ENCODE measurements at places on chromosomes 4 and X. TPM values are rescaled to one million over a fixed set of nuclear protein-coding genes. Genes with fewer than 3 reads are reported as not detected.

Gene TECRL
- not detected for polyA plus RNA-seq

- DNase-seq = no peak
Measured at GRCh38 chr4:60366661-60367060, 833.5 kb upstream of the ADGRL3 start.

Gene ERCC6L
- 4.9 TPM for polyA plus RNA-seq

DNA sequence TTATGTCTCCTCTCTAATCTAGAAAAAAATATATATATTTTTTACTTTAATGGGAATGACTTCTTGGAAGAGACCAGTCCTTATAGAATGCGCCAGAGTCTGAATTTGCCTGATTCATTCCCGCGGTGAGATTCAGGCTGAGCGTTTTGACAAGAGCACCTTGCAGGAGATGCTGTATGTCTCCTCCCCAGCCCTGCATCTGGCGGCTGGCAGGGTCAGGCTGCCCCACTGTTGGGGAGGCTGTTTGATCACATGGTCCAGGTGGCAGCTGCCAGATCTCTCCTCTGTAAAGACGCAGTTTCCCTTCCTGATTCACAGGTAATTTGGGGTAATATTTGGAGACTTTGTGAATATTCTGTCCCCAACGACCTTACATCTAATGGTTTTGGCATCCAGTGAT lies 9.7 kb downstream of the PDZD4 start:
- DNase-seq = no peak

DNA sequence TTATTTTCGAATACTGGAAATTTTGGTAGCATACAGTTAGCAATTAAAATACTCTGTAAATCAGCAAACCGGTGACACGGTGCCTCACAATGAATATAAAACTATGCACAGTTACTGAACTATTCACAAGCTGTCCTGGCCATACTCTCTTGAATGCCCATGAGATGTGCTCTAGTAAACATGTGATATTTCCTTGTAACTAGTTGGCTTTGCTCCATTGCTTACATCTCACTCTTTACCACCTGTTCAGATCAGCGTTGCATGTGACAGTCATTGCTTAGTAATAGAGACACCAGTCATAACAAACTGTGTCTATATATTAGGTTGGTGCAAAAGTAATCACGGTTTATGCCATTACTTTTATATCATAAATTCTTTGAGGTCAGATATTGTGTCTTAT lies 897.9 kb upstream of the FTHL17 start:
- DNase-seq = peak; percentile 16

GRCh38 chrX:14528629-14529289 lies 577 bp upstream of the GLRA2 start:
- peak; percentile 41 for DNase-seq

GRCh38 chrX:65910899-65911298 lies 129.0 kb downstream of the VSIG4 start:
- no peak for DNase-seq

Gene SASH3
- polyA plus RNA-seq = 1.5 TPM

DNA sequence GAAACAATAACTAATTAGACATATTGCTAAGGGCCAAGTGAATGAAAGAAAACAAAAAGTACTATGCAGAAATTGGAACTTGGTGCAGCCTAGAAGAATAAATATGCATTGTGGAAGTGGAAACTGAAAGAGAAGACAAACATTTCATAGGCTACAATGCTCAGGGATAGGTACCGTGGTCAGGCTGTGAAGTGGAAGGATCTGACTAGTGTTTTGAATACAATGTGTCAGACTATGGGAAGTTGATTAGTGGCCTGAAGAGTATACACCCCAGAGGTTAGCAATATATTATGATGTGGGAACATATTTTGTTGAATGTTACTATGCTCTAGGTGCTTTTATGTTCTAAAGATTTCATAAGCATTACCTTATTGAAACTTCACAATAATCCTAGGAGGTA lies 36.8 kb downstream of the GPRIN3 start:
- no peak for DNase-seq

- DNase-seq = no peak
Measured at GRCh38 chrX:41548411-41548810, 101.3 kb downstream of the NYX start.

DNA sequence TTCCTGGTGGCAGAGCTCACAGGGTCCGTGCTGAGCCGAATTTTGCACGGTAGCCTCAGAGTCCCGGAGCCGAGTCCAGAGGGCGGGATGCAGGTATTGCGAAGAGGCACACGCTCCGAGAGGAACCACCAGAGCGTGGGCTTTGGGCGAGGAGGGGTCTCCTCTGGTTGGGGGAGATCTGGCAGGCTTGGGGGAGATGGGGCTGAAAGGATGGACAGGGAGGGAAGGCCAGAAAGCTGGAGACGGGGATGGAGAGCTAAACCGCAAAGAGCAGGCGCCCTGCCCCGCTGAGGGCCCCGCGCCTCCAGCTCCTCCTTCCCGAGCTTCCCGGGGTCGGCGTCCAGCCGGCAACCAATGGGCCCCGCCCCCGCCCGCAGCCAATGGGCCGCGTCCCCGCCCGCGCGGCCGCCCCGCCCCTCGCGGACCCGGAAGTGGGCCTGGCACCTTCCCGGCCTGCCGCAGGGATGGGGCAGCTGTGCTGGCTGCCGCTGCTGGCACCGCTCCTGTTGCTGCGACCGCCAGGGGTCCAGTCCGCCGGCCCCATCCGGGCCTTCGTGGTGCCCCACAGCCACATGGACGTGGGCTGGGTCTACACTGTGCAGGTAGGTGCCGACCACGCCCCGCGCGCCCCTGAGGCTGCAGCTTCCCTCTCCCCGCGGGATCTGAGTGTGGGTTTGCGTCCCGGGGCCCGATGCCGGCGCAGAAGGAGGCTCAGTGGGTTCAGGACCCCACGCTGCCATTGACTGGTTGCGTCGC lies at the start of gene MAN2B2:
Gene MAN2B2 (plus strand): TSS at position 443 of the 756 bp plus-strand sequence. CDS start 22 bp downstream, at position 465.
- peak; percentile 78 for DNase-seq

GRCh38 chr4:74072739-74073138 lies 26.3 kb downstream of the CXCL2 start:
- DNase-seq = no peak

GRCh38 chrX:18354369-18355223 lies at the start of gene SCML2:
SCML2 (minus strand) TSS chrX:18354688; CDS start chrX:18334071, 20,617 bp downstream.
- DNase-seq = peak; percentile 21

- DNase-seq = no peak
Measured at GRCh38 chr4:78660559-78660958, 109.0 kb downstream of the ANXA3 start.

DNA sequence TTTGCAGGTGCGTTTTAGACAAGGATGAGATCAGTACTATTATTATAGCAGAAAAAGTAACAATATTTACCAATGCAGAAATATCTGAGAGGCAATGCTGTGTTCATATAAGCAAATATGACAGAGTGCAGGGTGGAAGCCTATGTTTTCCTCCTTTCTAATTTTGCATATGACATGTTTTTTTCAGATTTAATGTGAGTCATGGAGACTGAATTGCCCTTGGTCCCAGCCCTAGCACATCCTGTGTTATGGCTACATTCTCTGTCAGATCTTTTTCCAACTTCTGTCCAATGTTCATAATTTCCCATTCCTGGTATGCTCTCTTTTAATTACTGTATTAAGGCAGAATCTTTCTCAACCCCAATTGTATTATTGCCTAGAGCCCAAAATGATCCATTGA lies 165.6 kb downstream of the SLC7A11 start:
- DNase-seq = no peak

- DNase-seq = no peak
Measured at GRCh38 chrX:114962209-114962608, 55.2 kb downstream of the IL13RA2 start.

Gene XAGE1B
- not detected for polyA plus RNA-seq

Gene NAA10
- polyA plus RNA-seq = 78.0 TPM

- no peak for DNase-seq
Measured at GRCh38 chrX:40617566-40617965, 5.7 kb upstream of the MPC1L start.

Gene CXCR3
- polyA plus RNA-seq = 0.18 TPM

DNA sequence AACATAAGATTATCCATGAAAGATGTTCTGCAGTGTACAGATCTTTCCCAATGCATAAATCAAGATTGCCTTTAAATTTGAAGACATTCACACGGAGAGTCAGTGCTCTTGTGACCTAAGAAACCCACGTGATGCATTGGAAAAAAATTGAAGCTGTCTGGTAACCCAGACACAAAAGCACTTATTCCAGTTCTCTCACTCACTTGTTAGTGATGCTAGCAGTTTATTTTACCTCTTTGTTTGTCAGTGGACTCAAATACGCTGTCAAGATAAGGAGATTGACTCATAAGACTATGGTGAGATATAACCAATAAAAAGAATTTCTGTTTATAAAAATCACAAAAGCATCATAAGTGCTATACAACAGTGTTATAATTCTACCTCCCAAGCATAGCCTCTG lies 245.8 kb upstream of the SMIM31 start:
- no peak for DNase-seq

GRCh38 chr4:3408793-3409330 lies 32.9 kb upstream of the HGFAC start:
- DNase-seq = no peak

Gene EOLA1
- polyA plus RNA-seq = 20.3 TPM

- DNase-seq = no peak
Measured at GRCh38 chr4:79917246-79917645, 155.8 kb downstream of the ANTXR2 start.

Gene MAGEB17
- polyA plus RNA-seq = not detected

GRCh38 chrX:147850875-147851274 lies 60.8 kb upstream of the FMR1 start:
- DNase-seq = no peak

Gene FGF13
- 25.9 TPM for polyA plus RNA-seq

DNA sequence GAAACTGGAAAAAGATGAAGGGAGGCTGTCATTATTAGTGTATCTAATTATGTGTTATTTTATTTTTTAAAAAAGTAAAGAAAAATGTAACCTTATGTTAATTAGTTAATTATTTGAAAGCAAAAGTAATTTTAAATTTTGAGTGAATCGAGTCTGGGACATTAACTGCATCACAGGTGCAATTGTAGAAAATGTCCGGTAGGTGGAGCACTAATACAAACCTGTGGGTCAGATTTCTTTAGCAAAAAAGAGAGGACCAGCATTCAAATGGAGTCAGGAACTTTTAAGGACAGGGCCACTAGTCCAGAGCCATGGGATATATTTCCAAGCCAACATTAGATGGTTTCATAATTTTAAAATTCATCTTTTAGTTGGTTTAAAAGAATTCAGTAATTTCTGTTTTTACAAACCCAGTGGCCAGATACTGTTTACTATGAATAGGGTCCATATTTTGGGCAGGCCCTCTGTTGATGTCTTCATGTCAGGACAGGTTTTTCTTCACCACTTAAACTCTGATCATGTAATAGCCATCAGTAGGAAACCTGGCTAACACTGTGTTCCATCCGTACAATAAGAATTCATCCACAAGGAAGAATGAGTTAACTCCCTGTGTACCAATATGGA lies 27.2 kb downstream of the BST1 start:
- DNase-seq = no peak

DNA sequence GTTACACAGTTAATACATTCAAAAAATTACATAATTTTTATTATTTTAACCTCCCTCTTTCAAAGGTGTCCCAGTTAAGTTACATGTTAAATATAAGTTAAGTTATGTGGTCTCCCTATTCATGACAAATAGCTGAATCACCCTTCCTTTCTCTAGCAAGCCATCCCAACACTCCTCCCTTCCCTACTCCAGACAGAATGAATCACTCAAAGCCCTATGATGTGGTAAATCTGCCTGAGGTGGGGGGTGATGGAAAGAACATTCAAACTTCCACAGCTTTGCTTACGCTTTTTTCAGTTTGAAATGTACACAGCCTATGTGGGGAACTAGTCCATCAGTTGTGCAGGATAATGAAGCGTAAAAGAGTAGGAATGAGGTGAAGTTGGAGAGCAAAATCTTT lies 90.2 kb downstream of the CXCL13 start:
- no peak for DNase-seq

DNA sequence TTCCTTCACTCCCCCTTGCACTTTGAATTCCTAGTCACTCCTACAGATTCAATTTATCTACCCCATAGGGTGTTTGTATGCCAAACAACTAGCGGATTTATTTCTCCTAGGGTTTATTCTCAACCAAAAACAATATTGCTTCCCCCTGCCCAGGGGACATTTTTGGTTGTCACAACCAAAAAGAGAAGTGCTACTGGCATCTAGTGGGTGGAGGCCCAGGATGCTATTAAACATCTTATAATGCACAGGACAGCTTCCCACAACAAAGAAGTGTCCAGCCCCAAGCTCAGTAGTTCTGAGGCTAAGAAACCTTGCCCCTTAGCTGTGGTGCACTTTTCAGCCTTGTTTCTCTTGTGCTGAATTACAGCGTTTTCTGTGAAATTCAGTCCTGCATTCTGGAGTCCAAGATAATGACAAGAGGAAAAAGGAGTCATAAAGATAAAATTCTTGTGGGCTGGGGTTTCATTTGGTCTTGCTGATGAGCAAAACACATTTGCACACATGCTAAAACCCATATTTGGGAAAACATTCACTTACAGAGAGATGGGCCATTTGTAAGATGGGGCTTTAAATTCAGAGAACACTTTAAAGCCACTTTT lies 11.2 kb upstream of the SYTL4 start:
- DNase-seq = no peak

DNA sequence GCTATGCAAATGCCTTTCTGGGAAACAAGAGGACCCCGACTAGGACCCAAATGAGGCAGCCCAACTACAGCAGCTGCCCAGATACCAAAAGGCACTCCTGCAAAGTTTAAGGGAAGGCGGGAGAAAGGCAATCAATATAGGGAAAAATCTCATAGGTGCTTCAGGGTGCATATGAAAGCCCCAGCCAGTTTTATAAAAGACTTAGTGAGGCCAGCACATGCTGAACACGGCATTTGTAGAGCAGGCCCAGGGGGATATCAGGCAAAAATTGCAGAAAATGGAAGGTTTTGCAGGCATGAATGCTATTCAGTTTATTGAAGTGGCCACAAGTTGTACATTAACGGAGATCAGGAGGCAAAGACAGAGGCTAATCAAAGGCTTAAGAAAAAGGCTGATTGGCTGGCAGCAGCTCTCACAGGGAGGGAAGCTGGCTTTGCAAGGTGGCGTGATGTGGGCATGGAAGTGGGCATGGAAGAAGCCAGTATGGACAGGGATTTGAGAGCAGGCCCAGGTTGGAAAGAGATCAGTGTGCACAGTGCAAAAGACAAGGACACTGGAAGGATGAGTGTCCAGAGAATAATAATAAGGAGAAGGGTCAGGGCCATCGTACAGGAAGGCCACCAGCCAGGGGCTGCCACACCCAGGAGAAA lies 37.7 kb upstream of the UGT2B7 start:
- DNase-seq = no peak

Gene TAB3
- 39.8 TPM for polyA plus RNA-seq

Gene SLC6A14
- polyA plus RNA-seq = 0.19 TPM
